ENCODE measurements at places on chromosomes 2 and 18.

- DNase-seq, result no peak
These were observed 67.6 kb downstream of the PTPN2 start for GRCh38 chr18:12816451-12816850.

GRCh38 chr2:190984595-190984994 is 29.4 kb downstream of the STAT1 start:
- no peak for DNase-seq

GRCh38 chr2:172972005-172972619 is 103.5 kb upstream of the MAP3K20 start:
- DNase-seq, result peak; percentile 6

DNA sequence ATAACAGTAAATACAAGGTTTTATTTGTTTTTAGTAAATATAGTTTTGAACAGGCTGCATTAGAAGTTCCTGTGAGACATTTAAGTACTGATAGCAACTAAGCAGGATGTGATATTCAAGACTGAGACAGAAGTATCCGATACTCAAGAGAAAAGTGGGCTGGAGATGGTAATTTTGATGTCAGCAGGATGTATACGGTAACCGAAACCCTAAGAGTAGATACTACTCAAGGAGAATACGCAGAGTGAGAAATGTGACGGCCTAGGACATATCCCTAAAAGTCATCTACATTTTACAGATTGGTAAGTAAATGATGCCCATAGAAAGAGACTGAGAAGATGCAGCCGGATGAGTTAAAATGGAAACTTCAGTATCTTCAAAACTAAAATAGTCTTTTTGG is 115.4 kb downstream of the GORASP2 start:
- DNase-seq, result no peak

- DNase-seq, result no peak
These were observed 1090.0 kb upstream of the ZEB2 start for GRCh38 chr2:145609951-145610350.

DNA sequence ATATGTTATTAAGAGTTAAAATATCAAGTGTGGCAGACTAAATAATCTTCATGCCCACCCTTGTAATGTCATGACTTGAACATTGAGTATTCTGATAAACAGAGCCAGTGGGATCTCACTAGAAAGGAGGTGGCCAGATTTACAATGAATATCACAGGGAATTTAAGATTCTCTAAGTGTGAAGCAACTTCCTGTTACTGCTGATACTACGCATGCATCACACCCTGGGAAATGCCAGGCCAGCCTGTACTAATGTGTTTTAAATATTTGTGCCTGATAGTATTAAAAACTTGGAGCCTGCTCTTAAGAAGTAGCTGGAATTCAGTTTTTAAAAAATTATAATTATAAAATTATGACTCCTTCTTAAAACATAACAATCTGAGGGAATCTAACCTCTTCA is 148.3 kb downstream of the LAMA3 start:
- DNase-seq, result no peak

DNA sequence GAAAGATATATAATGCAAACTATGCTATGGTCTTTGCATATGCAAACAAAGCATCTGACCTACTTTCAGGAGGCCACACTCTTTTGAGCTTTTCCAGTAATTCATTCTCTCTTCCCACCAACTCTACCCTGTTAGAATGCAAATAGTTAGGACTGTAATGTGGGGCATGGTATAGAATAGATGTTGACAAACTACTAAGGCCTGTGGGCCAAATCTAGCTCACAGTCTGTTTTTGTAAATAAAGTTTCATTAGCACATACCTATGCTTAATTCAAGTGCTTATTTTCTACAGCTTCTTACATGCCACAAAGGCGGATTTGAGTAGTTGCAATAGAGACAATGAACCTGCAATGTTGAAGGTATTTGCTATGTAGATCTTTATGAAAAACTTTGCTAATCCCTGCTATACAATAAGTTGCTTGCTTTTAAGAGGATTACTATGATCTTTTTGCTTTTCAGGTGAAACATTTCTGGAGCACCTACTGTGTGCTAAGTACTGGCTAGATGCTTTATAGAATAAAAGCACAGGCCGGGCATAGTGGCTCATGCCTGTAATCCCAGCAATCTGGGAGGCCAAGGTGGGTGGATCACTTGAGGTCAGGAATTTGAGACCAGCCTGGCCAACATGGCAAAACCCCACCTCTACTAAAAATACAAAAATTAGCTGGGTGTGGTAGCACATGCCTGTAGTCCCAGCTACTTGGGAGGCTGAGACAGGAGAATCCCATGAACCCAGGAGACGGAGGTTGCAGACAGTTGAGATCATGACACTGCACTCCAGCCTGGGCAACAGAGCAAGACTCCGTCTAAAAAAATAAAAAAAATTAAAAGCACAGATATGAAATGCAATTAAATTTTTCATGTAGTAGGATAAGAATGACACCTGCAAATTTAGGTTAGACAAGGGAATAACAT is 267.8 kb downstream of the DPP10 start:
- DNase-seq, result no peak

- DNase-seq, result no peak
These were observed 102.5 kb downstream of the SP3 start for GRCh38 chr2:173862612-173863217.

DNA sequence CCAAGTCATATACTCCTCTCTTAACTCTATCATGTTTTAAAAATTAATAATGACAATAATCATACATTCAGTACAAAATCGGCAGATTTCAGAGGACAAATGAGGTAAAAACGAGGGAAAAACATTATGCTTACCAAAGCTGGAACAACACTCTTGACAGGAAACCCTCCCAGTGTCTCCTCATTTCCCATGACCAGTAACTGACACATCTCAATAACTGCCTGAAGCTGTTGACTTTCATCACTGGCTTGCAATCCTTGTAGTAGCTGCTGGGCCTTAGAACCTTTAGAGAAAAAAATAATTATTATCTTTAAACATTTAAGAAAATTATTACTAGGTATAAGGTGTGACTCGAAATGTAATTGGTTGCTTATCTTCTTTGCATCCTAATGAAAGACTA is 103.6 kb downstream of the TRIP12 start:
- no peak for DNase-seq

GRCh38 chr2:189799531-189799930 is 15.3 kb downstream of the PMS1 start:
- DNase-seq, result no peak

GRCh38 chr2:50347358-50348044 is 684.4 kb downstream of the NRXN1 start:
- DNase-seq, result no peak

GRCh38 chr18:3424280-3424890 is 25.6 kb upstream of the TGIF1 start:
- DNase-seq, result no peak

GRCh38 chr18:56580026-56580425 is 58.4 kb downstream of the TXNL1 start:
- DNase-seq, result no peak

DNA sequence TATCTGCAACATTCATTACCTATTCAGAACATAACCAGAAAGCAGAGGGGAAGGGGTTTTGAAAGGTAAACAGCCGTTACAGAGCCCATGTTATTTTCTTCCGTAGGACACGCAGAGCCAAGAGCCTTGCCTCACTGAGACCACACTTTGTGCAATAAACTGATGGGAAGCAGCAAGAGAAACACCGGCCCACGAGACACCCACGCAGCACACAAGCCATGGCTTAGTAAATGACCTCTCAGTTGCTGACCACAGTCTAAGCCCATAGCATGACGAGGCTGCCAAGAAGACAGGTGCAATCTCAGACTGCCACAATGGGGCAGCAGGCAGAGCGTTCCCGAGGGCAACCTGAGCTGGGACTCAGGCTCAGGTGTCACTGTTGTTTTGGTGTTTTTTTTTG is 59.6 kb downstream of the CABYR start:
- no peak for DNase-seq

- DNase-seq, result no peak
These were observed 22.1 kb downstream of the INHBB start for GRCh38 chr2:120368086-120368485.

- DNase-seq, result no peak
These were observed 38.0 kb upstream of the EPAS1 start for GRCh38 chr2:46258937-46259776.

DNA sequence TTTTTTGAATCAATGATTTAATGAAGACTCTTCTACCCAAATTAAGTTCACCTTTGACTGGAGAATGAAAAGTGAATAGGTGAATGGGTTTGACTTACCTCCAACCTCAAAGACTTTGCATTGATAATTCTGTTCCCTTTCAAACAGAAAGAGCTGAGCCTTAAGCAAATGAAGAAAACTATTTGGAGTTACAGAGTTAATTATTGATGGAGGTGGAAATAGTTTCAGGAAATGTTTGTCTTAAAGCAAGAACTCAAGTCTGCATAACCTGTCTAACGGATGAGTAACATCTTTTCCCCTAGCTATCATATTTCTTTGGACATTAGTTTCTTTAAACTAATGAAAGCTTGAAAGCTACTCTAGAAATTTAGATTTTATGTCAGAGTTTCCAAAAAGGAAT is 166.5 kb downstream of the CERS6 start:
- DNase-seq, result no peak

DNA sequence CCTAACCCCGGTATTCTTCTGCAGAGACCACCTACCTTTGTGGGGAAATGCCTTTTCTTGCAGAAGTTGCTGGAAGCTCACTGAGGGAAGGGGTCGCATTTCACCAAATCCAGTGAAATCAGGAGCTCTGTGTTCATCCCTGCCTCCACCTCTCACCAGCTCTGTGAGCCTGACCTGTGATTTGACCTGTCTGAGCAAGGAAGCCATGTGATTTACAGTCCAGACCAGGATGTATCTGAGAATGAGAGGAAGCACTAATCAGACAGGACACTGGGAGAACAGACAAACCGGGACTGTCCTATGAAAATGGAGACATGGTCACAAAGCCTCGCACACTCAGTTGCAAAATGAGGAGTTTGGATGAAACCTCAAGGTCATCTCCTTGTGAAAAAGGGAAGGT is 285.4 kb downstream of the BCL11A start:
- DNase-seq, result no peak

- DNase-seq, result no peak
These were observed 78.0 kb downstream of the PTPN4 start for GRCh38 chr2:119837759-119838158.

DNA sequence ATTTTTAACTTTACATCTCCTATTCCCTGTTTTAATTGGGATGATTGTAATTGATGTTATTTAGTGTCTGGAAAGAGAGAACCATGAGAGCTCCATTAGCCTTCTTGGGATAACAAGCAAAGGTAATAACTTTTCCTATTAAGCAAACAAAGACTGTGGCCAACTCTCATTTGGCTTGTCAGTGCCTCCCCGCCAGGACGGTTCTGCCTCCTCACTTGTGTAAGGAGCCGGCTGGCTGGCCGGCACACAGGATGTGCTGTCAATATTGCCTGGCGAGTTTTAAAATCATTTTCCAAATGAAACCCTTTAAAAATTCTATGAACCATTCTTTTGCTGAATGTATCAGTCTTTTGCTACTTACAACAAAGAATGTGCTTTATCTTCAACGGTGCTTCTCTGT is 898.3 kb downstream of the CPS1 start:
- no peak for DNase-seq

GRCh38 chr2:120864981-120865380 is 129.3 kb downstream of the GLI2 start:
- DNase-seq, result no peak

GRCh38 chr18:22277758-22278157 is 108.4 kb downstream of the GATA6 start:
- DNase-seq, result no peak

DNA sequence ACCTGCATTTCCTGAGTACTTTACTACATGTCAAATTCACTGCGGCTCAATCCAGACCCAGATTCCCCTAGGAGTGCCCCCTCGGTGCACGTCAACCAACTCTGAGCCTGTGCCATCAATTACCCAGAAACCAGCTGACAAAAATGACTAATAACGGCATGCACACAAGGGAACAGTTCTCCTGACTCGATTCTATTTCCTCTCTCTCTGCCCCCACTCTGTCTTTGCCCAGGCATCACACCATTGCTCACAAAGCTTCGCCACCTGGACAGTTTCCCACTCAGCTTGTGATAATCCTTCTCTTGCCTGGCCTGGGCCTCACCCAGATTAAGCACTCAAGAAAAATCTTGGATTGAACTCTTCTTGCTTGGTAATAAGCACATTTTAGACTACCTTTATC is 115.3 kb upstream of the NDUFV2 start:
- DNase-seq, result no peak

- DNase-seq, result no peak
These were observed 35.9 kb upstream of the CCDC93 start for GRCh38 chr2:118049816-118050140.

GRCh38 chr18:57959278-57959677 is 84.7 kb upstream of the NEDD4L start:
- DNase-seq, result no peak

DNA sequence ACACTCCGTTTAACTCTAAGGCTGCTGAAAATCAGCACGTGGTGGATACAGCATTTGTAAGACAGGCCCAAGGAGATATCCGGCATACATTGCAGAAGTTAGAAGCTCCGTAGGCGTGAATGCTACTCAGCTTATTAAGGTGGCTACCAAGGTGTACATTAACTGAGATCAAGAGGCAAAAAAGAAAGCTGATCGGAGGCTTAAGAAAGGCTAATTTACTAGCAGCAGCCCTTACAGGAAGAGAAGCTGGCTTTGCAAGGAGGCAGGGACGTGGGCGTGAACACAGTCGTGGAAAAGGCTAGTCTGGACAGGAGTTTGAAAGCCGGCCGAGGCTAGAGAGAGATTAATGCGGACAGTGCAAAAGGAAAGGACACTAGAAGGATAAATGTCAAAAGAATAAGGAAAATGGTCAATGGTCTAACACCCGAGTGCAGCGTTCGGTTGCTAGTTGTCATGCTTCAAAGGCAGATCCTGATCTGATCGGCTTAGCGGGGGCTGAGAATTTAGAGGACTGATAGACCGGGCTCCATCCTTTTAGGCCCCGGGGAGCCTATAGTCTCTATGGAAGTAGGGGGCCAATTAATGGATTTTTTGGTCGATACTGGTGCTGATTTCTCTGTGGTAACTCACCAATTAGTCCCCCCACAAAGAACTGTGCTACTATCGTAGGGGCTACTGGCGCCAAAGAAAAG is 45.6 kb upstream of the SELENOI start:
- peak; percentile 14 for DNase-seq

- no peak for DNase-seq
These were observed 3.4 kb downstream of the CFAP65 start for GRCh38 chr2:219037783-219038499.

- DNase-seq, result no peak
These were observed 805.4 kb downstream of the TRIB2 start for GRCh38 chr2:13522096-13522495.

All from activated CD4-positive, alpha-beta T cell treated with anti-CD3 and anti-CD28 coated beads for 24 hours (primary cell).